ENCODE measurements at places on chromosomes 1 and 21.

GRCh38 chr1:241475671-241476070, 43.9 kb downstream of the FH start:
- DNase-seq: no peak

GRCh38 chr1:234781241-234782065, 171.5 kb upstream of the IRF2BP2 start:
- DNase-seq: no peak

- DNase-seq: no peak
These were observed 263.5 kb downstream of the LMO4 start for GRCh38 chr1:87592156-87592555.

- no peak for DNase-seq
These were observed 4.5 kb upstream of the LEFTY2 start for GRCh38 chr1:225945564-225945963.

GRCh38 chr1:47703156-47703825, 265.4 kb downstream of the FOXD2 start:
- no peak for DNase-seq

GRCh38 chr1:61455400-61455799, 269.5 kb downstream of the TM2D1 start:
- DNase-seq: no peak

- no peak for DNase-seq
These were observed 123.0 kb upstream of the L1TD1 start for GRCh38 chr1:62071695-62072094.

GRCh38 chr1:237864338-237865244, 26.1 kb downstream of the ZP4 start:
- no peak for DNase-seq

GRCh38 chr1:154342132-154342531, 16.8 kb downstream of the ATP8B2 start:
- DNase-seq: no peak

DNA sequence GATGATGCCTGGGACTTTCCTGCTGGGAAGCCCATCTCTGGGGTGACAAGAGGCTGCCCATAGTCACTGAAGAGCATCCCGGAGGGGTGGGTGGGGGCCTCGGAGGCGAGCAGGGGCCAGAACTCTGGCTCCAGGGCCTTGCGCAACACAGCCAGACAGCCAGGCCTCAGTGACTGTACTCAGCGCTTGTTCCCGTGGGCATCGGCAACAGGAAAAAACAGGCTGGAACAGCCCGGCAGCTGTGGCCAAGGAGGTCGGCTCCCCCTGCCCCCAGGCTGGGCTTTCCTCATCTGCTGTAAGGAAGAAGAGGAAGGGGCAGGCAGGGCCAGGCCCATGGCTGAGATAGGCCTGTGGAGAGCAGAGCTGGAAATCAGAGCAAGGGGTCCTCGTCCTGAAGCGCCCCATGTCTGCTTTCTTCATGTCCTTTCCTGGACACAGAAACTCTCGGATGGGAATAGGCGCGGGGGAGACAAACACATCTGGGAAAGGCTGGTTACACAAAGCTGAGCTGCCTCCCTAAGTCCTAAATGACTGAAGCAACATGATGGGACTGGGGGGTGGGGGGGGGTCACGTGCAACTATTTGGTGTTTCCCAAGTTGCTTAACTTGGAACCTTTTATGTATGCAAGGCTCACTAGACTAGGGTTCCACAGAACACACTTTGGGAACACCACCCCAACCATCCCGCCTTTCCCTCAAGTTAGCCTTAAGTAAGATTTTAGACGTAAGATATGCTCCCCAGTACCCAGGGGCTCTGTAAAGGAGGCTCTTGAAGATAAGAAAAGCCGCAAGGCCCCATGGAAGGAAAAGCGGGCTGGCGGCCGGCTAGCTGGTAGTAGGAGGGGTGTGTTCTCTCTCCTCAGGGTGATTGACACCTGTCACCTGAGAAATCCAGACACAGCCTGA, 30.7 kb downstream of the HSPG2 start:
- DNase-seq: no peak

DNA sequence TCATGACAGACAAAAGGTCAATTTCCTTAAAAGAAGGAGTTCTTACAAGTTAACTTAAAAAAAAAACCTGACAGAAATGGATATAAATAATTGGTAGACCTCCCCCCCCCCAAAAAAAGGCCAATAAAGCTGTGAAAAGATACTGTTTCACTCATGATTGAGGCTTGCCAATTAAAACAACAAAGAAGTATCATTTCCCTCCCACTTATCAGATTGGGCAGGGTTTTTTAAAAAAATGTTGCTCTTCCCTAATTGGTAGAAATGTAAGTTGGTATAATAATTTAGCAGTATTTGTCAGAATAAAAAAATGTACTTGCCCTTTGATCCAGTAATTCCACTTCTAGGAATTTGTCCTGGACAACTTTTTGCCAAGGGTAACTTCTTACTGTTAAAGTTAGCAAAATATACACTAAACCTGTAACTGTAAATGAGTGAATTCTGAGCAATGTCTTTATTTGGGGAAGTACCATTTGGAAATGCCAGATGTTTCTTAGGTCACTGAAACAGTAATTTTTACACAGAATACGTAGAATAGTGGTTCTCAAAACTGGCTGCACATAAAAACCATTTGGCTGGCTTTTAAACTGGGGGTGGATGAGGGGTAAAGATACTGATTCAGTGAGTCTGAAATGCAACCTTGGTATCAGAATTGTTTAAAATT, 17.5 kb downstream of the RNF2 start:
- no peak for DNase-seq

DNA sequence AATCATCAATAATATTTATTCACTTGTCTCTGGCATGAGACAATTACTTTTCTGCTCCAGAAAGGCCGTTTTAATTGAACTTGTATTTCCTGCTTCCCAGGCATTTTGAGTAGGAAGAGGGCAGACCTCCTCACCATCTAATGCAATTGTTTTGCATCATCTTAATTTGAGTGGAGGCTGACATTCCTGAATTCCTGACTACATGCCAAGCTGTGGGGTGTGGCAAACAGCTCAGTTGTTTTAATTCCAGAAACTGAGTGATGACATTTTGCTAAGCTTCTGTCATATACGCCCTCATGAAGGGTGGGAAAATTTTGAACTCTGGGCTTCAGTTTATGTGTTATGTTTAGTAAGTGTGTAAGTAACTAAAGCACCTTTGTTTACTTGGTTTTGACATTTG, 125.4 kb upstream of the USP25 start:
- no peak for DNase-seq

DNA sequence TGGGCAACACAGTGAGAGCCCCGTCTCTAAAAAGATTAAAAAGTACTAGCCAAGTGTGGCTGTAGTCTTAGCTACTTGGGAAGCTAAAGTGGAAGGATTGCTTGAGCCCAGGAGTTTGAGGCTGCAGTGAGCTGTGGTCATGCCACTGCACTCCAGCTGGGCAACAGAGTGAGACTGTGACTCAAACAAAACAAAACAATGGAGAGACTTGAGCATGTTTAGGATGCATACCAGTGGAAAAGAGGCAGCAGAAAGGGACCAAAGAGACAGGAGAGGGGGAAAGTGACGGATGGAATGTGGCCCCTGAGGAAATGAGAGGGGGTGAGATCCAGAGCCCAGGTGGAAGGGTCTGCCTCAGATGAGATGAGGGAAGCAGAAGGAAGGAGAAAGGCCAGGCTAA, 358.9 kb downstream of the RPS6KC1 start:
- no peak for DNase-seq

GRCh38 chr1:37901893-37902225, 42.5 kb upstream of the MTF1 start:
- DNase-seq: no peak

DNA sequence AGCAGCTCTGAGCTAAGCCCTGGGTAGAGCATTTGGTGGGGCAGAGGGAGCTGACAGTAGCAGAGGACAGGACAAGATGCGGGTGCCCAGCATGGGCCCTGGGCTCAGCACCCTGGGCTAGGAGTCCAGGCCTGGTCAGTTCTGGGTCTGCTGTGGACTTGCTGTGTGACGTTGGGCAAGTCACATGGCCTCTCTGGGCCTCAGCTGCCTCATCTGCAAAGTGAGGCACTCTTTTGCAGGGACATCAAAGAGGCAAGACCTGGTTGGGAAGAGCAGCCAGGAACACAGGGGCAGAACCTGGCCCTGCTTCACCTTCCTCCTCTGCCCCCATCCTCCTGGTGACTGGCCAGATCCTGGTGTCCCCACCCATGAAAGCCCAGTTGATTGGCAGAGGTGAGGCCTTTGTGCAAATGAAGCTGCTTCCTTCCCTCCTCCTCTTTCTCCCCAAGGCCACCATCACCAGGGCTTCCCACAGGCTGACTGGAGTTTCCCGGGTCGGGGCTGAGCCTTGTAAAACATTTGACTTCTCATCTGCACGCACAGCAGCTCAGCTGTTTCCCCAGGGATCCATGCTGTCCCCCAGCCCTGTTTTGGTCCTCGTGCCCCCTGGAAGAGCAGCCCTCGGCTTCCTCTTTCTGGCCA, 350.5 kb downstream of the MATN1 start:
- DNase-seq: no peak

DNA sequence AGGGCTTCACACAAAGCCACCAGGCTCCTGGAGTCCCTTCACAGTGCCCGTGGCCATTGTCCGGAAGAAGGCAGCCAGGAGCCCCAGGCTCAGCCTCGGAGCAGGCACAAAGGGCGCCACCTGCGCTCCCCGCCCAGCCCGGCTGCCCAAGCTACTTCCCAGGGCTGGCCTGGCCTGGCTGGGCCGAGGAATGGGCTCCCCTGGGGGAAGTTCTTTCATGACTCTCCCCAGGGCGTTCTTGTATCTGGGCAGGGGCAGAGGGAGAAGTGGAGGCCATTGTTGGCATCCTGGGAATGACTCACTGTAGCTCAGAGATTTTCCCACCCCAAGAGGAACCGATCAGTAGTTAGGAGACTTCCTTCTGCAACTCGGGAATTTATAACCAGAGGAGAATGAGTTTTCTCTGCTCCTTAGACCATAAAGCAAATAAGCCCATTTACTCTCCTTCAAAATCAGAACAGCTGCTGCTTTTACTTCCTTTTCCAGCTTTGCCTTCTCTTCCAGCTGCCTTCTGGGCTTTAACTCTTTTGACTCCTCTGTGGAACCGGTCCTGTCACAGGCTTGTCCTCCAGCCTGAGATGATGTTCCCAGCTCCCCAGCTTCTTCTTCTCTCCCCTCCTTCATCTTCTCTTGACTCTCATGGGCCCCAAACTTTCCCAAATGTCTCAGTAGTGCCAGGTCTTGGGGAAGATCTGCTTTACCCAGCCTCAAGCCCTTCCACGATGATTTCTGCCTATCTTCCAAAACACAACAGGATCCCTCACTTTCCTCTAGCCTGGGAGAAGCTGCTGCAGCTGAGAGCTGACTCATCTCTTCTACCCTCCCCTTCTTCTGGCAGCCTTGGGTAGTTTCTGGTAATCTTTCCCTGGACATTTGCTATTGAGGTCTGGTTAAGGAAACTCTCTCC, 118.7 kb upstream of the CD34 start:
- DNase-seq: no peak

DNA sequence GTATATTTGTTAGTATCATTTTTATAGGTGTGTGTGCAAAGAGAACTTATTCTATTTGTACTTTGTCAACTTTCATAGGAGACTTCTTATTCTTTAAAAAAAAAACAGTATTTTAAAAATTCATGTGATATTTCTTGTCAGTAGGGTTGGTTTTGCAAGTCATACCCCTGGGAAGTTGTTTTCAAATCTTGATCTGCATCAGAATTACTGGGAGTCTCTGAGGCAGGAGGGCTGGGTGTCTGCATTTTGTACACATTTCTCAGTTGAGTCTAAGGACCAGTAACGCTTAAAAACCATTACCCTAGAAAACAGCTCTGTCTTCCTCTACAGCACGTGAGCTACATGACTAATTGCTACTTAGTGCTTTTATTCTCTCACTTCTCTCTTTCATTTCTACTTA, 76.0 kb upstream of the CTTNBP2NL start:
- no peak for DNase-seq

All from AG04449 (cell line).